ENCODE measurements at places on chromosomes 2 and 18. TPM values are rescaled to one million over a fixed set of nuclear protein-coding genes. Genes with fewer than 3 reads are reported as not detected.

Gene CHCHD5
- total RNA-seq: 37.0 TPM

Gene SP5
- total RNA-seq: not detected

Gene OR6B2
- not detected for total RNA-seq

Gene HOXD10
- not detected for total RNA-seq

Gene ERBB4
- not detected for total RNA-seq

Gene ASXL3
- total RNA-seq: not detected

Gene SLC5A7
- not detected for total RNA-seq

Gene KANSL1L
- 4.5 TPM for total RNA-seq

Gene FHL2
- 4.7 TPM for total RNA-seq

DNA sequence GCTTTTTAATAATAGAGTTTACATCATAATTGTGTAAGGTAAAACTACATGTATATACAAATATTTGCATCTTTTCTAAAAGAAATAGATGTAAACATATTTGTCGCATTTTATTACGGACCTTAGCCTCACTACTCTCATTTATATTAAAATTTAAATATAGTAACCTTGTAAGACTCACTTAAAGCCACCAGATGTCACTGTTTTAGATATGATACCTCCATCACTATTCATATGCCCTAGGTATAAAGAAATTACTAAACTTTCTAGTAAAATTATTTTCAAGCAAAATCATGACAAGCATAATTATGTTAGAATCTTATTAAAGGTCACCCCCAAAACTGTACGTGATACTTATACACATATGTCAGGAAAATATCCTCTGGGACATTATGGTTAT is 674.3 kb upstream of the REG3G start:
- H3K27me3 ChIP-seq: no peaks in the 10 kb centered on the region
- H3K36me3 ChIP-seq: no peaks in the 10 kb centered on the region
- no peak overlapping the region for H3K27ac ChIP-seq

DNA sequence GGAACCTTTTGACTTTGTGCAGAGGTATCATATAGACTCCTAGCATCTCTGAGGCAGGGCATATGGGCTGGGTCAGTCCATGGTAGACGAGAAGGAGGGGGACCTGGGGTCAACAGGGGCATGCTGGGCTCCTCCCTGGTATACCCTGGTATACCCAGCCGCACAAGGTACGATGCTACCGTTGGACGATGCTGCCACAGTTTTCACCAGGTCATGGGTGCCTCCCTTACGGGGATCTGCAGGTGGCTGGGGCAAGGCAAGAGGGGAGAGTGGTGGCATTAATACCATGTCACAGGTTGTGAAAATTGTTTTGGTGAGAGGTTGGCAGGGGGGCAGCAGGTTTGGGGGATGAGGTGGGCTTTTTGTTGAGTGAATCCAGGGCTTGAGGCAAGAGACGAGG is 149.8 kb downstream of the TSN start:
- H3K27me3 ChIP-seq: no peaks in the 10 kb centered on the region
- H3K36me3 ChIP-seq: no peaks in the 10 kb centered on the region
- H3K27ac ChIP-seq: no peak overlapping the region
- DNase-seq: no peak

DNA sequence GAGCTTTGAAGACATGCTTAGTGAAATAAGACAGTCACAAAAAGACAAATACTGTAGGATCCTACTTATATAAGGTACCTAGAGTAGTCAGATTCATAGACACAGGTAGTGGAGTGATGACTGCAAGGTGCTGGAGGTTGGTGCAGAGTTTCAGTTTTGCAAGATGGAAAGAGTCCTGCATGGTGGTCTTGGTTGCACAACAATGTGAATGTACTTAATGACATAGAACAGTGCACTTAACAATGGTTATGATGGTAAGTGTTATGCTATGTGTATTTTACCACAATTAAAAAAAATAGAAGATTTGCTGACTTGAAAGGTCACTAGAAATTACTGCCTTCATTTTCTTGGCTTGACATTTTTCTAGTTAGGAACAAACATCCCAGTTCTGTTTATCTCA is 9.5 kb downstream of the CERS6 start:
- no peak overlapping the region for H3K4me3 ChIP-seq
- peak; percentile 34 for DNase-seq
- no peak overlapping the region for H3K27ac ChIP-seq
- no peaks in the 10 kb centered on the region for H3K36me3 ChIP-seq
- peaks cover 73% of the 10 kb centered on the region for H3K4me1 ChIP-seq
- no peaks in the 10 kb centered on the region for H3K27me3 ChIP-seq

DNA sequence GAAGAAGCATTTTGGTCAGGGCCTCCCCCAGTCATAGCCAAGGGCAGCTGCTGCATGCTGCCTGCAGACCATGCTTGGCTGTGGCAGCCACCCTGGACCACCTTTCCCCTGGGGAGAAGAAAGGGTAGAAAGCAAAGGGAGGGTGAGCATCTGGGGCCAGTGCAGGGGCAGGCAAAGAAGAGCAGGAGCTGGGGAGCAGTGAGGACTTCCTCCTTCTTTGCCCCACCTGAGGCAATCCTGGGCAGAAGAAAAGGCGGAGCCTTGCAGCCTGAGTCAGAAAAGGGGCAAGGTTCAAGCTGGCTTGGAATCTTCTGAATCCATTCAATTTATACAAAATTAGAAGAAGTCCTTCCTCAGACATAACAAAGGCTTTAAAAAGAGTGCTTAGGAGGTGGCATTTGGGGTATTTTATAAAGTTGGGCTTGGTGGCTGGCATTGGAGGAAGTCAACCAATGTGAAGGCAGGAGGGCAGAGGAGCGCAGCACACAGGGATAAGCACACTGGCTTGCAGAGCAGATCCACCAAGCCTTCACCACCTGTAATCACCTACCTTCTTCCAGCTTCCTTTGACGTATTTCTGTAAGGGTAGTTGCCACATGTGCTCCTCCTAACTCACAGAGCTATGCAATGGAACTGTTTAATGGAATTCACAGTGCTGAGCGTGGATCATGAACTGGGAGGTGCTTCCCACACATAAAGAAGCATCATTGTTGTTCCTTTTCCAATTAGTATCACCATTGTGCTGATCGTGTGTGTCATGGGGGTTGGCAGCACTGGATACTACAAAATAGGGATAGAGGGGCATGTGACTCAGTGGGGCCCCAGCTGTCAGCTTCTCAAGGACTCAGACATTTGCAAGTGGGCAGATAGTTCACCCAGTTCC is 154.4 kb upstream of the EPAS1 start:
- H3K4me3 ChIP-seq: no peak overlapping the region
- DNase-seq: no peak
- H3K4me1 ChIP-seq: peaks cover 7% of the 10 kb centered on the region
- H3K36me3 ChIP-seq: no peaks in the 10 kb centered on the region
- H3K27me3 ChIP-seq: no peaks in the 10 kb centered on the region

GRCh38 chr2:219430633-219431615 is 3.7 kb upstream of the SPEG start:
- peaks cover 18% of the 10 kb centered on the region for H3K27me3 ChIP-seq
- DNase-seq: no peak
- no peak overlapping the region for H3K27ac ChIP-seq
- no peaks in the 10 kb centered on the region for H3K4me1 ChIP-seq
- no peaks in the 10 kb centered on the region for H3K36me3 ChIP-seq

DNA sequence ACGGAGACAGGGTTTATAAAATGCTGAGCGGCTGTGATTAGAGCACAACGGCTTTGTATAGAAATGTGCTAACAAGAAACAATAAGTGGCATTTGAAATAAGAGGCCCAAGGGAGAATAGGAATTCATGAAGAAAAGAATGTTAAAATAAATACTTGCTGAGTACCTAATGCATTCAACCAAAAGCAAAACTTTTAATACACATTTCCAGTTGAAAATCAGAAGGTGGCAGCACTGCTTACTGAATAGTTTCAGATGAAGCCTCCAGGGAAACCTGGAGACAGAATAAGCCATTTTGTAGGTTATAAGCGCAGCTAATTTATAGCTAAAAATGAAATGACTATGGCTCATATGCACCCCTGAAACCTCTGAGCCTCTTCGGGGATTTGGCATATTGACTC is 286.6 kb downstream of the DPP10 start:
- no peaks in the 10 kb centered on the region for H3K4me1 ChIP-seq
- DNase-seq: no peak
- H3K27me3 ChIP-seq: no peaks in the 10 kb centered on the region

GRCh38 chr18:39053571-39053970 is 1488.0 kb upstream of the CELF4 start:
- H3K36me3 ChIP-seq: no peaks in the 10 kb centered on the region
- H3K4me3 ChIP-seq: no peak overlapping the region
- H3K4me1 ChIP-seq: no peaks in the 10 kb centered on the region
- H3K27ac ChIP-seq: no peak overlapping the region
- no peaks in the 10 kb centered on the region for H3K27me3 ChIP-seq

- no peak overlapping the region for H3K27ac ChIP-seq
- no peaks in the 10 kb centered on the region for H3K36me3 ChIP-seq
- DNase-seq: no peak
- H3K4me3 ChIP-seq: no peak overlapping the region
These were observed 244.7 kb downstream of the CTNNA2 start for GRCh38 chr2:79757526-79757925.

DNA sequence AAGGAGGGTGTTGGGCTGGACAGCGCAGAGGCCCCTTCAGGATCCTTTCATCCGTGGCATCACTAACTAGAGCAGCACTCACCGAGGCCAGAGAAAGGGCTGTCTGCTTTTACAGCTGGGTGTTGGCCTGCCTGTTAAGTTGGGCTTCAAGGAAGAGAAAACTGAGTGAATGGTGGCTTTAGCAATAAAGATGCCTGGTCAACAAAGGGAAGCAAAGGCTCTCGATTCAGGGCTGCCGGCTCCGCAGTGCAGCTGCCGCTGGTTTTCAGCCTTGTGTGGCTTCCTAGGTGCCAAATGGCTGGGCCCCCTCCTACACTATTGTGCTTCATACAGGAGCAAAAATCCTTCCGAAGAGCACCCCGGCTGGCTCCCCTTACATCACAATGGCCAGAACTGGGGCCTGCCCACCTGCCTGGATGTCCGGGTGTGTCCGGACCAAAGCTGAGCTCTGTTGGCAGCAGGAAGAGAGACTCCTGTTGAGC is 61.0 kb upstream of the GPR45 start:
- no peaks in the 10 kb centered on the region for H3K36me3 ChIP-seq
- DNase-seq: no peak

GRCh38 chr2:118268268-118268667 is 180.0 kb downstream of the INSIG2 start:
- H3K4me1 ChIP-seq: no peaks in the 10 kb centered on the region
- no peak for DNase-seq
- peaks cover 7% of the 10 kb centered on the region for H3K27me3 ChIP-seq
- H3K36me3 ChIP-seq: no peaks in the 10 kb centered on the region
- no peak overlapping the region for H3K4me3 ChIP-seq

GRCh38 chr2:88831792-88832248 is 140.3 kb downstream of the RPIA start:
- peak; percentile 77 for DNase-seq
- H3K4me1 ChIP-seq: no peaks in the 10 kb centered on the region
- no peaks in the 10 kb centered on the region for H3K36me3 ChIP-seq
- H3K27me3 ChIP-seq: peaks cover 6% of the 10 kb centered on the region
- H3K27ac ChIP-seq: no peak overlapping the region

GRCh38 chr2:22329211-22330154 is 1055.5 kb upstream of the KLHL29 start:
- H3K27ac ChIP-seq: no peak overlapping the region
- no peaks in the 10 kb centered on the region for H3K4me1 ChIP-seq
- no peaks in the 10 kb centered on the region for H3K36me3 ChIP-seq
- H3K27me3 ChIP-seq: no peaks in the 10 kb centered on the region
- DNase-seq: no peak

GRCh38 chr18:12236934-12237832 is 17.0 kb upstream of the CIDEA start:
- no peak overlapping the region for H3K4me3 ChIP-seq
- H3K4me1 ChIP-seq: no peaks in the 10 kb centered on the region
- DNase-seq: peak; percentile 86
- H3K27me3 ChIP-seq: peaks cover 36% of the 10 kb centered on the region
- H3K27ac ChIP-seq: no peak overlapping the region
- no peaks in the 10 kb centered on the region for H3K36me3 ChIP-seq

- H3K4me1 ChIP-seq: peaks cover 8% of the 10 kb centered on the region
- H3K27ac ChIP-seq: no peak overlapping the region
- no peaks in the 10 kb centered on the region for H3K27me3 ChIP-seq
- DNase-seq: peak; percentile 55
- H3K4me3 ChIP-seq: no peak overlapping the region
These were observed 12.4 kb downstream of the DYM start for GRCh38 chr18:49447810-49448745.

GRCh38 chr2:28729698-28730097 is 21.9 kb upstream of the PPP1CB start:
- H3K4me1 ChIP-seq: peaks cover 4% of the 10 kb centered on the region
- H3K27me3 ChIP-seq: no peaks in the 10 kb centered on the region
- H3K27ac ChIP-seq: no peak overlapping the region
- DNase-seq: no peak

- H3K4me1 ChIP-seq: peaks cover 45% of the 10 kb centered on the region
- peak; percentile 38 for DNase-seq
- peaks cover 16% of the 10 kb centered on the region for H3K36me3 ChIP-seq
- peak overlapping the region; percentile 73 for H3K27ac ChIP-seq
- H3K4me3 ChIP-seq: no peak overlapping the region
These were observed 318.0 kb downstream of the ZEB2 start for GRCh38 chr2:144201868-144202468.

DNA sequence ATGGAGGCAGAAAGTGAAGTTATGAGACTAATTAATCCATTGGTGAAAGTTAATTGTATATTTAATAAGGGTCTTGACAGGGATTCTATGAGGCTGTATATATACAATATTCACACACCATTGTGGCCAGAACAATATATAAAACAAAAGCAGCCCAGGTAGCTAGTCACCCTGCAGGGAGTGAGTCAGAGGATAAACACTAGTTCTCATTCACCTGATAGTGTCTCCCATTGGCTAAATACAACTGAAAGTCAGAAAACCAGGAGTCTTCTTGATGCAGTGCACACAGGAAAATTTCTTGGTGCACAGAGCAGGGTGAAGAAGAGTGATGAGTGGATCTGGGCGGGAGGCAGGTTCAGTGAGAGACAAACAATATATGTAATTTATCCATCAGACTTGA is 465.2 kb downstream of the ERBB4 start:
- no peak for DNase-seq
- H3K27me3 ChIP-seq: no peaks in the 10 kb centered on the region
- no peak overlapping the region for H3K27ac ChIP-seq
- H3K36me3 ChIP-seq: no peaks in the 10 kb centered on the region
- no peak overlapping the region for H3K4me3 ChIP-seq

Data from activated CD4-positive, alpha-beta T cell treated with anti-CD3 and anti-CD28 coated beads for 36 hours (primary cell).